ENCODE measurements at places on chromosomes 5 and 9. TPM values are rescaled to one million over a fixed set of nuclear protein-coding genes. Genes with fewer than 3 reads are reported as not detected.

The INSYN2B gene
- polyA plus RNA-seq: 1.5 TPM

The GPR151 gene
- not detected for polyA plus RNA-seq

The ALDH1A1 gene
- 346 TPM for polyA plus RNA-seq

The DMXL1 gene
- polyA plus RNA-seq: 48.2 TPM

The SLC25A2 gene
- polyA plus RNA-seq: not detected

The PAPPA gene
- polyA plus RNA-seq: 4.1 TPM

The TAF11L10 gene
- polyA plus RNA-seq: not detected

The STPG3 gene
- polyA plus RNA-seq: 1.7 TPM

The CCDC187 gene
- 2.2 TPM for polyA plus RNA-seq

DNA sequence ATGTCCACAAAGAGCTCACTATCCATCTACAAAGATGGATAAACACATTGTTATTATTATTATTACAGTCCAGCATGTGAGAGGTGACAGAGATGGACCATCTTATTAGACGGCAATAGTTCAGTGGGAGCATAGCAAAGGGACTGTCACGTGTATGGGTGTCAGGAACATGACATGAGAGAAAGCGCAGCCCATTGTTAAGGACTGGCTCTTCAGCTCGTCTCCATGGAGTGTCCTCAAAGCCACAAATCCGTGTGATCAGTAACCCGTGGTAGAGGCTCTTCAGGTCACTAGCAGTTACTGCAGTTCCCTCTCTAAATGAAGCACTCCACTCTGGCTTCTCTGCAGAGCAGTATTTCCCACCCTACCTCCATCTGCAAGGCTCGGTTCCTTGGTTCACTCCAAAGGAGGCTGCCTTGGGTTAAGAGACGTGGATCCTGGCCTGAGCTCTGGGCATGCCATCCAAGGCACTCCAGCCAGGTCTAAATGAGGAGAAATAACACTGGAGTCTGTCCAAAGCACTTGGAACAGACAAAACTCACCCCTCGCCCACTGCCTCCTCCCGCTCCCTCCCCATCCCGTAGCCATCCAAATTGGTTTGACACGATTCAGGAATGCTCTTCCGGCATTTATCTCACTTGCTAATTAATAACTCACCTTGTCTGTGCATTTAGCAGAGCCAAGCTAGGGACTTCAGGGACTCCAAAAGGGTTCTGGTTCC, 122.3 kb upstream of the WWC1 start:
- DNase-seq: no peak

DNA sequence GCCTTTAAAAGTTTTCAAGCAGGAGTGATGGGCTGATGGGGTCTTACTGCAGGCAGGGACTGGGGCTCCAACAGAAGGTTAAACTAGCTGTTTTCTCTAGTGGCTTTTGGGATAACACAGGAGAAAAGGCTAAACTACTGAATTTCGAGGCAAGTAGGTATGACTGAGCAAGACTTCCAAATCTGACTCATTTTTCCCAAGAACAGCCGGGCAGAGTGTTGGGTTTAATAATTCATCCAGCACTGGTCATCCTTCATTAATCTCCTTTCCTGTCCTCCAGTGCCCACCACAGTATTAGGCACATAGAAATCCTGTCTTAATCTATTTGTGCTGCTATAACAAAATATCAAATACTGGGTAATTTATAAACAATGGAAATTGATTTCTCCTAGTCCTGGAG, 20.5 kb downstream of the MSX2 start:
- DNase-seq: no peak

DNA sequence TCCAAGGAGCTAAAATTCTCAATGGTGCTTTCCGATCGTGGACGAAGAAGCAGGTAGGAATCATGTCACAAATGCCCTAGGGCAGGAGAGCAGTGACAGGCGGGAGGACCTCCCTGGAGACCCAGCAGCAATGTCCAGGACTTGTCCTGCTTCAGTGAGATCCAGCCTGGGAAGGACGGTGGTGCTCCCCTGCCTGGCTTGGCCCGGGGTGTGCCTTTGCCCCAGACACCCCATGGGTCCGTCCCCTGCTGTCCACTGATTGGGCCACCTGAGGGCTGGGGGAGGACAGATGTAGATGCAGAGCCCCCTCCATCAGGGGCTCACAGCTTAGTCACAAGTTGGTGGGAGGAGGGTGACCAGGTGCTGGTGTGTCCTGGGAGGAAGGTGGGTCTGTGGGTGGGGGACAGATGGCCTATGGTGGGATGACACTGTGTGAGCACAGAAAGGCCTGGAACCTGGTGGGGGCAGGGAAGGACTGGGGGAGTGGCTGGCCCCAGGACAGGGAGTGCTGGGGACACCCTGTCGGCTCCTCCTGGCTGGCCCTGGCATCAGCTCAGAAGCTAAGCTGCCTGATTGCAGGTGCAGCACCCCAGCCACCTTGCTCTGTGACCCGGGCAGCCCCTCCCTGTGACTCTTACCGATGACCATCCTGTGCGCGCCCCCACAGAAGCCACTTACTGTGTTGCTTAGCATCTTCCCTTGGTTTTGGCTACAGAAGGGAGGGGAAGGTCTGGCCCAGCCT, 82.0 kb downstream of the PHF2 start:
- no peak for DNase-seq

GRCh38 chr5:72949481-72949880, 6.4 kb upstream of the FCHO2 start:
- no peak for DNase-seq

DNA sequence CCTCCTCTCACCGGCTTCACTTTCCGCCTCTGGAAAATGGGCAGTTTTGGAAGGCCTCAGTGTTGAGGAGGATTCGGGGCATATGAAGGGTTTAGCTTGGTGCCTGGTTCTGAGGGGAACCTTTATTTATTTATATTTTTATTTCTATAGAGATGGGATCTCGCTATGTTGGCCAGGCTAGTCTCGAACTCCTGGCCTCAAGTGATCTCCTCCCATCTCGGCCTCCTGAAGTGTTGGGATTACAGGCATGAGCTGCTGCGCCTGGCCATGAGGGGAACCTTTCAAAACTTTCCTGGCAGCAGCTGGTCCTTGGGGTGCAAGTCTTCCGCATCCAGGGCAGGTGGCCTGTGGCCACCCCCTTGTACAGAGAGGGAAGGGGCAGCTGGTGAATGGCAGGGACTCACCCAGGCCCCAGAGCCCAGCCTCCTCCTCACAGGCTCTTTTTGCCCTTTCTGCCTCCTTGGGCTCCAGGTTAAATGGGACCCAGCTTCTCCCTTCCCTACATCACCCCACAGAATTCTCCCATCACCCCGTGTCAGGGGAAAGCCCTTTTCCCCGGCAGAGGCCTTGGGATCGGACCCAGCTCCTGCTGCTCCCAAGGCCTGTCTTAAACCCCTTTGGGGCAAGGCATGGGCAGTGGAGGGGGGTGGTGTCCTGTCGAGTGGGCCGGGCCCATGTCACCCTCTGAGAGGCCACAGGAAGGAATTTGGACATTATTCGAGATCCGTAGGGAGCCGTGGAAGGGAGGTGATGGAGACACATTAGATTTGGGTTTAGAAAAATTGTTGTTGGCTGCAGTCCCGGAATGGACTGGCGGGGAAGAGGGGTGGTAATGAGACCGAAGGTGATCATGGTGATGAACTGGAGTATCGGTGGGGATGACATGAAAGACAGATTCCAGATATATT, 5.9 kb downstream of the NCS1 start:
- no peak for DNase-seq

GRCh38 chr5:74414228-74414627, 226.3 kb downstream of the ENC1 start:
- no peak for DNase-seq

GRCh38 chr5:86862093-86862492, 244.4 kb downstream of the COX7C start:
- DNase-seq: no peak

DNA sequence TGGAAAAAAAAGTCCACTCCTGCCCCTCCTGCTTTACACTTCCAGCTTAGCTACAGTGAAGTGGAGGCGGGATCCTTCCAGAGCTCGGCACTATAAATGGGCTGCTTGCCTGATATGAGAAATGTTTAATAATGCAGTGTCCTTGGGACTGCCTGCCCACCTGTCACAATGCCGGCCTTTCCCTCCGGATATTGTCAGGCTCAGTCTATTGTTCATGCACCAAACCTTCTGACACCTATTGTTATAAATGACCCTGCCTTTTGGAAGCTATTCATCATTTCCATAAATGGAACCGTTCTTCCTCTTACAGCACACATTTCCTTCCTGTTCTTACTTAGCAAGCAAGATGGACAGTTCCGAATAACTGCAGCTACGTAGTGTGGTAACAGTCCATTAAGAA, 146.3 kb downstream of the DMAC1 start:
- no peak for DNase-seq

GRCh38 chr5:15421921-15422412, 78.0 kb upstream of the FBXL7 start:
- DNase-seq: no peak

DNA sequence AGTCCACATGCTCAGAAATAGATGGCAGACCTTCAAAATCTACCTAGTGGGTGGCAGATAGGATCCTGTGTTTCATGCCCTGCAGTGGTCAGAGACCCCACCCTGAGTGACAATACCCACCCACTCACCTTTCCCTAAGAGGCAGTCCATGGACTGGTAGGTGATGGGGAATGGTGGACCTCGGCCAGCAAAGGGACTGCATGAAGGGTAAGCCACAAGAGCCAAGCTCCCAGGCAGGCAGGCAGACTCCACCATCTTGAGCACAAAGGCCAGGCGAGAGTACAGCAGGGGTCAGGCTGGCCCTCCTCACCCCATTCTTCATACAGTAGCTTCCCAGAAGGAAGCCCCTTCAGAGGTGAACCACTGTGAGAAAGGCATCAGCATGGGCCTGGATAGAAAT, 78.4 kb downstream of the SYK start:
- no peak for DNase-seq

- DNase-seq: no peak
Measured at GRCh38 chr5:147061431-147061830, 173.4 kb upstream of the STK32A start.

DNA sequence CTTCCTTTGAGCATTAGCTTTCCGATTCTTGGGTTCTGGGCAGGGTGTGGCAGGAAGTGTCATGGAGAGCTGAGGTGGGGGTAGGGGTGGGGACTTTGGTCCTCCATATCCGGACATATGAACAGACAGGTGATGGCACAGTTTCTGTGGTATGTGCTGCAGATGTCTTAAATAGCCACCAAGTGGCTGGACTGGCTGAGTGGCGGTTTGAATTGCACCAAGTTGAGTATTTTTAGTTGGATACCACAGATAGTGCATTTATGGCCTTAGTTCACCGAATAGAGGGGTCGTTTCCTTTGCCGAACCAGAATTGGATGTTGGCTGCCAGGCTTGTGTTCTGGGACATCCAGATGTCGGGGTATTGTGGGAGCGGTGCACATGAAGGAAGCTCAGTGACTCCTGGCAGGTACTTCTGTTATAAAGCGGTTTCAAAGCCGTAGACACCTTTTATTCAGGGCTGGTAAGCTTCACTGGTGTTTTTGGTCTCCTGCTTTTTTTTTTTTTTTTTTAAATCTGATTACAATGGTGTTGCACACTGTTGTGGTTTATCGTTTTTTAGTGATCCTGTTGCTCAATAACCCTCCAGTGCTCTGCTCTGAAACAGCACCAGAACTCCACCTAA, 15.1 kb upstream of the TNFAIP8 start:
- no peak for DNase-seq

DNA sequence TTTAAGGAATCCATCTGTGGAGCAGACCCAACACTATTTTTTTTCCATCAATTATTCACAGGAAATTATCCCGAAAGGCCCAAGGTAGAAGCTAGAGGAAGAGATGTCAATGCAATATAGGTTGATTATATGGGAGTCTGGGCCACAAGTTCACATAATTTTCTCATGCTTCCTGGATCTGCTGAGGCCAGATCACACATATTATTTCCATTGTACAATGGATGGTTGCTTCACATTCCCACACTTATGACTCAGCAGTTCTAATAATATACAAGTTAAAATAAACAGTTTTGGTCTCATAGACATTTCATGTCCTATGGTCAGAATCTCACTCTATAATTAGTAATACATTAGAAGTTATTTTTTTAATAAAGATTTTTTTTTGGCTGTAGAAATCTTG, 66.0 kb upstream of the PTPRD start:
- DNase-seq: no peak

- no peak for DNase-seq
Measured at GRCh38 chr5:57316798-57317327, 143.0 kb downstream of the GPBP1 start.

DNA sequence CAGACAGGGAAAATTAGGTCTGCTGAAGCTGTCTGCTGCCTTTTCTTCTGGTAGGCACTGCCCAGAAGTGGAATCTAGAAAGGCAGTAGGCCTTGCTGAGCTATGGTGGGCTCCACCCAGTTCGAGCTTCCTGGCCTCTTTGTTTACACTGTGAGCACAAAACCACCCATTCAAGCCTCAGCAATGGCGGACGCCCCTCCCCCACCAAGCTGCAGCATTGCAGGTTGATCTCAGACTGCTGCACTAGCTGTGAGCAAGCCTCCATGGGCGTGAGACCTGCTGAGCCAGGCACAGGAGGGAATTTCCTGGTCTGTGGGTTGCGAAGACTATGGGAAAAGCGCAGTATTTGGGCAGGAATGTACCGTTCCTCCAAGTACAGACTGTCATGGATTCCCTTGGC, 18.5 kb downstream of the AGTPBP1 start:
- DNase-seq: no peak

DNA sequence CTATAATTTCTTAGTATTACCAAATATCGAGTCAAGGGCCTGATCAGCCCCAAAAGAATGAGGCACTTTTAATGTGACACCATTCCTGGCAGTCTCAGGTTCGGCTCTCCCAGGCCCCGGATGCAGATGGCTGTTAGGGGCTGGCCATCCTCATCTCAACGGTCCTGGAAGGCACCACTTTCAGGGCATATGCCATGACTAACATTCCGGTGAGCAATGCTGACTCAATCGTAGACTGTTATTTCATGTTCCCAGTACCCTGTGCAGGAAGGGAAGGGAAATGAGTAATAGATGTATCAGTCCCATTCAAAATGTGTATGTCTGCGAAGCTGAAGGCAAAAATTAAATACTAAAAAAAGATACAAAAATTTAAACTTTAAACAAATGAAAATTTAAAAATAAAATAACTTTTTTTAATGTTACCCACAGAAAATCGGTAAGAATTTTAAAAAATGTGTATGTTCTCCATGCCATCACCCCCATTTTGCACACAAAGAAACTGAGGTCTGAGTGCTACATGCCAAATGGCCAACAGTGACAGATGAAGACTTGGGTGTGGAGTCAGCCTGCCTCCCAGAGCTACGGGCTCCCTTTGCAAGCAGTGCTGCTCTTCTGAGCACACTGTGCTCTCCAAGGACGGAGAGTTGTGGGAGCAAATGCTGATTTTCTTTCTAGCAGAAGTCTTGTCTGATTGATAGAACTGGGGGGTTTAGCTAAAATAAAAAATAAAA, 79.0 kb downstream of the GLDC start:
- no peak for DNase-seq

GRCh38 chr9:136960212-136960937, 8.3 kb downstream of the LCN12 start:
- DNase-seq: no peak

- DNase-seq: no peak
Measured at GRCh38 chr5:944992-945685, 52.5 kb downstream of the TRIP13 start.

DNA sequence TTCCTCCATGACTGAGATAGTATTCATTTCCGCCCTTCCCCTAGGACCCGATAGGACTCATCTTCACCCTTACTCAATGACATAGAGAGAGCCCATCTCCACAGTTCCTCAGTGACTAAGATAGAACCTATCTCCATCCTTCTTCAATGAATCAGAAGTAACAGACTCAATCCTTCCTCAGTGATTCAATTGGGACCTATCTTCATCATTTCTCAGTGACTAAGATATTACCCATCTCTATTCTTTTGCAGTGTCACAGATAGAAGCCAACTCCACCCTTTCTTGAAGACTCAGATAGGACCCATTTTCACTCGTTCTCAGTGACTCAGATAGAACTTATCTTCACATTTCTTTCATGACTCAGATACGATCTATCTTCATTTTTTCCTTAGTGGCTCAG, 164.6 kb downstream of the FBXO4 start:
- DNase-seq: no peak
